ENCODE measurements at places on chromosomes 5 and 9.

DNA sequence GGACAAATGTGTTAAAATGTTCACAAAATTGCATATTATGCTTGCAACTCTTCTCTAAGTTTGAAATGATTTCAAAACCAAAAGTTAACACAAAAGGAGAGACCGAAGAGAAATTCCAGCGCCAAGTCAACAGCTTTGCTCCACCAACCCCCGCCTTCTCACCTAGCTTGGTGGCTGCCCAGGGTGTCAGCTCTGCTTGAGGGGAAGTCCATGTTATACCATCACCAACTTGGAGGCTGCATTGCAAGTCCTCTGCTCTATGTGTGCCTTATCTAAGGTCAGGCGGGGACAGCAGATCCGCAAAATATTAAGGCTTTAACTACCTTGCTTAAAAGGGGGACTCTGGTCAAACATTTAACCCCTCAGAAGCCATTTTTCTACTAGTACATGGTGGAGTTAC is 14.6 kb downstream of the CCNJL start:
- DNase-seq: no peak

DNA sequence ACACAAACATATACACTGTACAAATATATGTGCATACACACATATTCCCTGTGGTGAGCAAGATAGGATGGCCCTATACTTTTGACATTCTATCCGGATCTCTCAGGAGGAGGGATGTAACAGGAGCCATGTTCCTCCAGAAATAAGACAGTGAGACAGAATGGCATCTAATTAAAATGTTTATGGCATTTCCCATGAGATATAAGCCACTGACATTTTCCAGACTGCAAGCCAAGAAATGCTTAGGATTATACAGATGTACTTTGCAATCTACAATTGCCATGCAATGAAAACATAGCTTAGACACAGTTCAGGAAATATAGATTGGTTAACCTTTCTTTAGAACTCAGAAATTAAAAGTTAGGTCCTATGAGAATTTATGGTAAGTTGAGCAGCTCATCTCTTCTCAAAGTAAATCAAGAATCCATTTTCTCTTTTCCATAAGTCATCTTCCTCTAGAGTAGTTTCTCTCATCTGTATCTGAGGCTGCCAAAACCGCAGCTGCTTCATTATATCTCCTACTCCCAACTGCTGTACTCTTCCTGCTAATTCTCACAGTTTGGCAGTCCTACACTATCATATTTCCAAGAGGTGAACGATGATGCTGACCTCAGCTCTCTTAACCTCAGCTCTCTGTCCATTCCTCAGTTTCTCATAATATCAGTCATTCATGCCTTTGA is 1719.1 kb downstream of the MAT2B start:
- DNase-seq: no peak

- DNase-seq: no peak
Observed at GRCh38 chr5:135276151-135276550, 122.9 kb downstream of the MACROH2A1 start.

DNA sequence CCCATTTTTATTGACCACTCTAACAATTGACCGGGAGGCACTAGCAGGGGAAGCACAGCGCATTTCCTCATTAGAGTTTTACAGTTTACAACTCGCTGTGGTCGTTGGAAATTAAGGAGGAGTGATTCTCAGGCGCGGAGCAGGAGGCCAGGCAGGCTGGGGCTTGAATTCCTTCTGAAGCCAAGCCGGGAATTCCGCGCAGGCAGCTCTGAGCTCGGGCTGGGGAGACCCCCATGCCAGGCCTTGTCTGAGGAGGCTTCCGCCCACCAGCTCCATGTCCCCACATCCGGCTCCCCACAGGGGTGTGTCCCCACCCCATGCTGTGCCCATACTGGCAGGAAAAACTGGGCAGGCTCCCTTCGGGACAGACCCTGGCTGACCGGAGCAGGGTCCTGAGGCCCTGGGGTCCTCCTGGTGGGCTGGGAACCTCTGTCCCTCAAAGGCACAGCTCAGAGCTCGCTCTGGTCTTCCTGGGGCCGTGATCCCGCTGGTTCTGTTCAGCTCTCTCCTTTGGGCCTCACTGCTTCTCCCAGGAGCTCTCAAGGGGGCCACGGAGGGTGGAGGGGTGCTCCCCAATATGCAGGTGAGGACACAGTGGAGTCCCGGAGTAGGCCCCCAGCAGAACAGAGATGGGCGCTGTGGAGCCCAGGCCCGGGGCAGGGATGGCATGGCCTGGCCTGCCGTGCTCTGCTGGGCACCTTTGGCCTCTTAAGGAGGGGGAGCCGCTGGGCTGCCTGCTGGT is 1.3 kb upstream of the NRARP start:
- no peak for DNase-seq

DNA sequence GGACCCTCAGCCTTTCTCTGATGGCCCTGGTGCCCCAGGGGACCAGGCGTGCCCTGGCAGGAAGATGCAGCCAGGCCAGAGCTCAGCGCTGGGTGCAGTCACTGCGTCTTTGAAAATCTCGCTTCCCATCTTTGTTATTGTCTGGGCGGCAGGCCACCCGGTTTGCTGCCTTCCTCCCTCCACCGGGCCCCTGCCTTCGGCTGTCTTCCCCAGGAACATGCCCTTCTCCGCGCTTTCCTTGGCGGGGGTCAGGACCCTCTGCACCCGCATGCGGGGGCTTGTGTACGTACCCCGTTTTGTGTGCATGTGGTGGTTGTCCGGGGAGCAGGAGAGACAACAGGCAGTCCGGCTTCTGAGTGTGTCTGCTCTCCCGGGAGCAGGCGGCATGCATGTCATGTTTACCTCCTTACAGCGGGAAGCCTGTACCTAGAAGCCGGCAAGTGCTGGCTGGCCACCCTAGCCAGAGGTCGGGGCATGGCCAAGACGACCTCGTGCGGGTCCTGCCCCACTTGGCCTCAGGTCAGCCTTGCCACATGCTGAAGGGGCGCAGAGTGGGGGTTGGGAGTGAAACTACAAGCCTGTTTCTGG is 49.5 kb downstream of the DAB2IP start:
- DNase-seq: no peak

GRCh38 chr5:147180751-147181150 is 54.1 kb upstream of the STK32A start:
- no peak for DNase-seq

GRCh38 chr5:109701252-109701651 is 11.5 kb downstream of the MAN2A1 start:
- DNase-seq: no peak

DNA sequence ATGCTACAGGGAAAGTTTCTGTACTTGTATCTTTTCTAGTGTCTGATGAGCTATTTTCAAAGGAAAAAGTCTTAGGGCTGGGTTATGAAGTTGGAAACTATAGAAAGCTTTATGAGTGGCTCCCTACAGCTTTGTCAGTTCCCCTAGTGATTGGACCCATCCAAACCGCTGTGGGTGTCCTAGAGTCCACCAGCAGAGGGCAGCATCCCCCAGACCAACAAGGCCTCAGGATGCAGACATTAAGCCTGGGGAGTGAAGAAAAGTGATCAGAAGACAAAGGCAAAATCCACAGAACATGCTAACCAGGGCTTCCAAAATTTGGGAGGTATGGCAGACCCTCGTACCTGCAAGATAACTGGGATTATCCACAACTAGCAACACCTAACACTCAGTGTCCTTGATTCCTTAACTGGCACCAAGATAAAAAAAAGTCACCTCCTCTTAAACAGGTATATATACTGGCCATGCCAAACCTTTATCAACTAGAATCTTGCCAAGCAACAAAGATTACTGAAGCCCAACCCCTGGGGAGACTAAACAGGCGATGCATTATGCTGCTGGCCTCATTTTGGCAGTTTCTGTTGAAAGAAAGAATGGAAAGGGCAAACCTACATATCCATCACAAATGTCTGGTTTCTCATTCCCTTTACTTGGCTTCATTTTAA is 110.4 kb upstream of the NR5A1 start:
- no peak for DNase-seq

DNA sequence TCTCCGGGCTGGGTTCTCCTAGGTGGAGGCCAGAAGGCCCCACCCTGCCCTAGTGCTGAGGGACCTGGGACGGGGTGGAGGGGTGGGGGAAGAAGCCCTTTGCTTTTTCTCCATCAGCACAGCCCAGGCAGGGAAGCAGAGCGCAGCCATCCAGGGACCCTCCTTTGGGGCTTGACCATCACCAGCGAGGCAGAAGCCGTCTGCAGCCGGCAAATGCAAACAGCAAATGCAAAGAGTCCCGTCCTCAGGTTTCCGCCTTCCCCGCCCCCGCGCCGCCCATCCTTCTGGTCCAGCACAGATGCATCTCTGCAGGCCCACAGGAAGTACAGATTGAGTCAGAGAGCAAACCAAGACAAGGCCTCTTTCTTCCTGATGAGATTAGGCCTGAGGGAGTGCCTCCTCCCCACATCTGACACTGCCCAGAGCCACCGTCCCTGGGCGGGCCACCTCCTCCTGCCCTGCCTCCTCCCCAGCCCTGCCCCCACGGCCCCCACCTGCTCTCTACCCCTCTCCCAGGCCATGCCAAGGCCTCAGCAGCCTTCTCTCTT is 23.4 kb downstream of the CORO2A start:
- DNase-seq: no peak

- peak; percentile 33 for DNase-seq
Observed at GRCh38 chr5:32522429-32523143, 62.8 kb upstream of the SUB1 start.

DNA sequence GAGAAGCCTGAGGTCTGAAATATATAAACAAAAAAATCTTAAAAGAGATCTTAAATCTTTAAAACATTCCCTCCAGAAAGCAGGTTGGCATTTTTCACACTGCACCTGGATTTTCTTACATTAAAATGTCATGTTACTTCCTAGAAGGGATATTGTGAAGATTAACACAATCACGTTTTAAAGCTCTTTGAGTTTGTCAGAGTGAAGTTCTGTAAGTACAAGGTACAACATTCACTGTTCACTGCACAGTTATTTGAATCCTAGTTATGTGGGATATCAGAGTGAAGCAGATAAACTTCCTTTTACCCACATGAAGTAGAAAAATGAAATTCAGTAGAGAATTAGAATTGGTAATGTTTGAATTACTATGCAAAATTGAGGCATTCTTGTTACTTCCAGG is 353.6 kb upstream of the RGMB start:
- no peak for DNase-seq

- DNase-seq: no peak
Observed at GRCh38 chr9:133818444-133818843, 80.3 kb upstream of the SARDH start.

Data from ascending aorta (tissue), 2 donors.